ENCODE measurements at places on chromosomes 2 and 18. TPM values are rescaled to one million over a fixed set of nuclear protein-coding genes. Genes with fewer than 3 reads are reported as not detected.

GRCh38 chr2:239401881-239402233, 1.0 kb upstream of the HDAC4 start:
- no peak for DNase-seq

GRCh38 chr2:73103018-73103542, 9.7 kb downstream of the RAB11FIP5 start:
- no peak for DNase-seq

GRCh38 chr2:13537771-13538349, 821.1 kb downstream of the TRIB2 start:
- DNase-seq, result no peak

DNA sequence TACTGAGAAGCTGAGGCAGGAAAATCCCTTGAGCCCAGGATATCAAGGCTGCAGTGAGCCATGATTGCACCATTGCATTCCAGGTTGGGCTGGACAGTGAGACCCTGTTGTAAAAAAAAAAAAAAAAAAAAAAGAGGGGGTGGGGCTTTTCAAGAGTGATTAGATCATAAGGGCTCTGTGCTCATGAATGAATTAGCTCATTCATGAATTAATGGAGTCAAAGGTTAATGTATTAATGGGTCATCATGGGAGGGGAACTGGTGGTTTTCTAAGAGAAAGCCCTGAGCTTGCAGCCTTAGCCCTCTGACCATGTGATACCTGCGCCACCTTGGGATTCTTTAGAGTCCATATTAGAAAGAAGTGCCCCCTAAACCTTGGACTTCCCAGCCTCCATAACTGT, 4.5 kb downstream of the SLC19A3 start:
- no peak for DNase-seq

DNA sequence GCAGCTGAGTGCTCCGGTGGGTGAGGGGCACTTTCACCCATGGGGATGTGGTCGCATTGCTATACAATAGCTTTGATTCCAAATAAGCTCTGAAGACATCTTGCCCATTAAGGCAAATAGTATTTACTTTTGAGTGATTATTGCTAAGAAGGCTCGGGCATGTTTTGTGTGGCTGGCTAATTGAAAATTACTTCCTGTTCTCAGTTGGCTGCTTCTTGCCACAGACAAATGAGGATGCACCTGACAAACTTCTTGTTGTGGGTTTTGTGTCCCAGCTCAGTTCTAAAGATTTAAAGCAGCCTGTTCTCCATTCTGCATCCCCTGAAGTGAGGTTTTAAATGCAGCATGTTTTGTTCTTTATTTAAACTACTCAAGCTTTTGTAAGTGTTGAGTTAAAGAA, 88.3 kb downstream of the KCNS3 start:
- no peak for DNase-seq

DNA sequence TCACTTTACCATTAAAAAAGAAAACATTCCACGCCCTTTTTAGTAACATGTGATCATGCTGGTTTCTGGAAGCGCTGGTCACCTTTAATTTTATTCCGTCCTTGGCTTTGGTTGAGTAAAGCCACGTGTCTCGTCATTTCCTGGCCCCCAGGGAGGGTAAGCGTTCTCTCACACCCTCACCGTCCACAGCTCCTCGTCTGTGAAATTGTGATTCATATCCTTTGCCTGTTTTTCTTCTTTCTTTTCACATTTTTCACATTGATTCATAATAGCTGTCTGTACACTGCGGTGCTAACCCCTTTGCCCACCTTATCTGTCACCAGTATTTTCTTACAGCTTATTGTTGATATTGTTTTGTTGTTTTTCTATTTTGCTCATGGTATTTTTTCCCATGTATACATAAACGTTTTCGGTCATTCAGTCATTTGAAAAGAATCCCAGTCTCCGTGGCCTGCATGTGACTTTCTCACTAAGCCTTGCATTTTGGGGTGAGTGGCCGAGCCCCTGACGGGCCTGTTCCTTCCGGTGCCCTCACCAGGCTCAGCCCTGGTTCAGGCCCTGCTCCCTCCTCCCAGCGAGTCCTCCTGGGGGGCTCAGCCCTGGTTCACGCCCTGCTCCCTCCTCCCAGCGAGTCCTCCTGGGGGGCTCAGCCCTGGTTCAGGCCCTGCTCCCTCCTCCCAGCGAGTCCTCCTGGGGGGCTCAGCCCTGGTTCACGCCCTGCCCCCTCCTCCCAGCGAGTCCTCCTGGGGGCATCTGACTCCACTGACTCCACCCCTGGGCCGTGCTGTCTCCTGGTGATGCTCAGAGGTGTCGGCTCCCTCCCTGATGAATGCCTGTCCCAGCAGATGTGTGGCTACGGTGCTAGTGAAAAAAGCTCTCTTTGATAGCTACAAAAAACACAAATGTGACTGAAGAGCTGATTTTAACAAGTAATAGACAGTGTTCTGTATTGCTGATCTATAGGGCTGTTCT, 249.7 kb upstream of the PXDN start:
- DNase-seq, result no peak

- no peak for DNase-seq
These were observed 134.7 kb downstream of the LDLRAD4 start for GRCh38 chr18:13353084-13353823.

GRCh38 chr2:177543007-177543760, 150.6 kb downstream of the AGPS start:
- no peak for DNase-seq

DNA sequence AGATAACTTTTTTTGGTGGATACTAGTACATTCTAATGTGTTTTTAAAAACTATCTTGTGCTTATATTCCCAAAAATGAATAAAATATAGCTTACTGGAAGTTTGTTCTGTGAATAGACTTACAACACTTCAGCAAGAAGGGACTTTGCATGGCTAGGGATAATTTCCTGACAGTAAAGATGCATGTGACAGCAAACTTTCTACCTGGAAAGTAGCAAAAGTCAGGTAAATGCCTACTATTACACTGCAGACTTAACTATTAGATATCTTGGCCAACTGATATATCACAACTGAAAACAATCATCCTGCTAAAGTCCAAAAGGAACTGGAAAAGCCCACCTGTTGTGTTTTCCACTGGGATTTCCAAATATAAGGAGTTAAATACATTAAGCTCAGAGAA, 1753.5 kb upstream of the CELF4 start:
- DNase-seq, result no peak

DNA sequence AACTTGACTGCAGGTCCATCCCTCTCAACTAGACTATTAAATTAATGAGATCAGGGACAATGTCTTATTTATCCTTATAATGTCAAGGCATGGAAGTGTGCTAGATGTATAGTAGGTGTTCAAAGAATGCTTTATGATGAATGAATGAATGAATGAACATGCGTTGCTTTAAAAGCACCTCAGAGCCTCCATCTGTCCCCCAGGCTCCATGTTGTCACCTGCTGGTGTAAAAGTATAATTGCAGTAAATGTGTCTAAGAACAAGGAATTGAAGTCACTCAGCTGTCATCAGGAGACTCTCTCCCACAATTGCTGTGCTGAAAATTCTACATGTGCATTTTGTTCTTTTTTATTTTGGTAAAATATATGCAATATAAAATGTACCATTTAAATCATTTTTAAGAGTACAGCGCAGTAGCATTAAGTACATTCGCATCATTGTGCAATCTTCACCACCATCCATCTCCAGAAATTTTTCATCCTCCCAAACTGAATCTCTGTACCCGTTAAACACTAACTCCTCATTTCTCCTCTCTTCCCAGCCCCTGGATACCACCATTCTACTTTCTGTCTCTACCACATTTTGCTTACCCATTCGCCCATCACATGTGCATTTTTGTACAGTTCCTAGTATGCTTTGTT, 52.6 kb downstream of the GNAL start:
- no peak for DNase-seq

DNA sequence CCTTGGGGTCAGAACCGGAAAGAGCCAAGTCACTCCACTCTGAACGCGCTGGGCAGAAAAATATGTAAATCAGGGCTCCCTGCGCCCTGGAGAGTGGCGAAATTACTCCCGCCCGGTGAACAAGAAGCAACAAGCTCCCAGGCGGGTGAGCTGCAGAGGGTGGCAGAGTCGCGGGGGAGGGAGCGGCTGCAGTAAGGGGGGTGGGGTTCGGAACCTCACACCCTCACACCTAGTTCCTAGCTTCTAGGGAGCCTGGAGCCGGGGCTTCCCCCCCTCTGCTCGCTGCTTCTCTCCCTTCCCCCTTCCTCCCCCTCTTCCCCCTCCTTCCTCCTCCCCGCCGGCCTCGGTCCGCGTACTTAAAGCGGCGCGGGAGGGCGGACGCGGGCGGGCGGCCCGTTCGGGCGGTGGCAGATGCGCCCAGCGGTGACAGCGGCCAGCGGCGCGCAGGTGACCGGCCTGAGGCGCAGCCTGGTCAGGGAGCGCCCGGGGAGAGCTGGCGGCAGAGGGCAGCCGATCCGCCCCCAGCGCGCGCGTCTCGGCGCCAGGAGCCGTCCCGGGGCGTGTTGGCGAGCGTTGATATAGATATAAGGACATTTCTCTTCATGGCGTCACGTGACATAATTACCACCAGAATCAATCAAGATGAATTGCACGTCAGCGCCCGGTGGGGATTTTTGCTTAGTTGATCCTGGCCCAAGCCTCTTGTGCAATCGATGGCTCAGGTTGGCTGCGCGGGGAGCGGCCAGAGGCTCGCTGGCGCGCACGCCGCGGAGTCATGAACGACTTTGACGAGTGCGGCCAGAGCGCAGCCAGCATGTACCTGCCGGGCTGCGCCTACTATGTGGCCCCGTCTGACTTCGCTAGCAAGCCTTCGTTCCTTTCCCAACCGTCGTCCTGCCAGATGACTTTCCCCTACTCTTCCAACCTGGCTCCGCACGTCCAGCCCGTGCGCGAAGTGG, at the start of gene HOXD11:
TSS of gene HOXD11 (plus strand) at position 700 of the 959 bp plus-strand sequence. CDS start at position 776, 76 bp downstream.
- DNase-seq, result no peak

GRCh38 chr2:106552921-106553320, 65.8 kb downstream of the CD8B2 start:
- no peak for DNase-seq

- DNase-seq, result no peak
These were observed 427.5 kb downstream of the PARD3B start for GRCh38 chr2:204972606-204973336.

Gene HRH4
- 2.7 TPM for total RNA-seq

Gene UBE2E3
- total RNA-seq, result 21.2 TPM

Gene ARL5A
- 24.4 TPM for total RNA-seq

Gene INHBB
- not detected for total RNA-seq

Gene TEX51
- not detected for total RNA-seq

Gene NGEF
- not detected for total RNA-seq

Gene TRIB2
- 119 TPM for total RNA-seq

All from T-cell (primary cell).